ENCODE measurements at places on chromosomes 7 and 10.

DNA sequence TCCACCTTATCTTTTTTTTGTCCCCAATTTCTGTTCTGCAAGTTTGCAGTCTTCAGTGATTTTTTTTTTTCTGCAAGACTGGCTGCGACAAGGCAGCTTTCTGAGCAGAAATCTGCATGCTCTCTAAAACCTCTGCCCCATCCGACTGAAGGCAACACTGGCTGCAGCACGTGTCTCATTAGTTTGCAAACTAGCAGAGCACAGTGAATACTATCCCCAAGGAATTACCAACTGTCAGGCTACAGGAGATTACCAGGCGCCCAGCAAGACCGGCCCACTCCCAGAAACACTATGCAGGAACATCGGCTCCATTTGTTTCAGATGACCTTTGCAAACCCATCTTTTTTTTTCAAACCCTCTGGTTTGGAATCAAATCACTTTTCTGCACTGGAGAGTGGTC is 538.8 kb downstream of the SORCS1 start:
- DNase-seq, result no peak

DNA sequence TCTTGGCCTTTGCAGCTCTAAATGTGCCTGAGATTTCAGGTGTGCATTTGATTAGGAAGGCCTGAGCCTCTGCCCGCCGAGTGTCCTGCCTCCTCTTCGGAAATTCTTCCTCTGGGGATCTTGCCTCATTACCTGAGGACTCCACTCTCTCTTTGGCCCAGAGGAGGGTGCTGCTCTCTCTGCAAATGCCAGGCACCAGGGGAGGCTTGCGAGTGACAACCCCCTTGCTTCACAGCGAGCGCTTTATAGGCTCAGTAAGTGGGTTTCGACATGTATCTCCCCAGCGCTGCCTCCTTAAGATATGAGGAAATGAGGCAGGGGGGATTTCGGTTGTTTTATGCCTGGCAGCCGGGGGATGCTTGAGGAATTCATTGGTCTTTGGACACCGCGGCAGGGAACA is 423.9 kb downstream of the GLRX3 start:
- DNase-seq, result no peak

DNA sequence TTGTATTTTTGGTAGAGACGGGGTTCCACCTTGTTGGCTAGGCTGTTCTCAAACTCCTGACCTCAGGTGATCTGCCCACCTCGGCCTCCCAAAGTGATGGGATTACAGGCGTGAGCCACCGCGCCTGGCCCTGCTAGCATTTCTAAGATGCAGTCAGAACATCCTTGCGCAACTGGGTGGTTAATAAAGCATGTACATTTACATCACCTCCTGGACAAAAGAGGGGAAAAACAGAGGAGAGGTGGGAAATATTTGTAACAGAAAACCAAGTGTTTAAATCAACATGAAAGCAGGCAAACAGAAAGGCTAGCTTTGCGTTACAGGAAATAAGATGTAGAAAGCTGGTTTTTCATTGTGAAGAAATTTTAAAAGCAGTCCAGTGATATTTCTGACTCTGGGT is 220.9 kb upstream of the KMT2E start:
- no peak for DNase-seq

- DNase-seq, result no peak
Measured at GRCh38 chr10:33335801-33336581, 1.5 kb upstream of the NRP1 start.

Measured in CD8-positive, alpha-beta T cell (primary cell).